ENCODE measurements at places on chromosomes 1 and 21. TPM values are rescaled to one million over a fixed set of nuclear protein-coding genes. Genes with fewer than 3 reads are reported as not detected.
A peak's percentile ranks its signal among the peaks of the same experiment; 100 is the strongest.

Gene AMY1C
- not detected for polyA plus RNA-seq

GRCh38 chr1:154620751-154621150, 12.8 kb upstream of the ADAR start:
- peaks cover 27% of the 10 kb centered on the region for H3K4me1 ChIP-seq
- no peak overlapping the region for H3K4me3 ChIP-seq
- no peak for DNase-seq
- no peak overlapping the region for H3K27ac ChIP-seq
- H3K36me3 ChIP-seq = peaks cover 4% of the 10 kb centered on the region

DNA sequence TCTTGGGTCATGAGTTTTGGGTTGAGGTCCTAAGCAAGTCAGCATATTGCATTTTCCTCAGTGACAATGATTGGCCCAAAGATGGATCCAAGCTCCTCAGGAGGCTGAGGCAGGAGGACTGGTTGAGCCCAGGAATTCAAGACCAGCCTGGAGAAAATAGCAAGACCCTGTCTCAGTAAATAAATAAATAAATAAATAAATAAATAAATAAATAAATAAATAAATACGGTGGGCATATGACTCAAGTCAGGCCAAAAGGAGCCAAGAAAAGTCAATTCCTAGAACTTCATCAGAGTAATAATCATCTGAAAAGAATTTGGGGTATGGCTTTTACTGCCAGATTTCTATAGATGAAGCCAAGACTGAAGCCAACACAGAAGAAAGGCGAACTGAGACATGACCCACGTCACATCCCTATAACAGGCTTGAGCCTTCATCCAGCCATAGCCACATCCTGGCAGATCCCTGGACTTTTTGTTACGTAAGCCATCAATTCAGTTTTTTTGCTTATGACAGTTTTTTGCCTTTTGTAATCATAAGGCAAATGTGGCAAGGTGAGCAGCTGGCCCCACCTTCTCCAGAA, 88.5 kb upstream of the NFASC start:
- H3K4me1 ChIP-seq = no peaks in the 10 kb centered on the region
- no peak for DNase-seq
- H3K36me3 ChIP-seq = no peaks in the 10 kb centered on the region
- no peak overlapping the region for H3K27ac ChIP-seq

Gene BEND5
- 3.9 TPM for polyA plus RNA-seq

Gene F3
- polyA plus RNA-seq = not detected

Gene FOXO6
- not detected for polyA plus RNA-seq

Gene TENT5C
- polyA plus RNA-seq = 7.4 TPM

Gene OLIG2
- not detected for polyA plus RNA-seq

DNA sequence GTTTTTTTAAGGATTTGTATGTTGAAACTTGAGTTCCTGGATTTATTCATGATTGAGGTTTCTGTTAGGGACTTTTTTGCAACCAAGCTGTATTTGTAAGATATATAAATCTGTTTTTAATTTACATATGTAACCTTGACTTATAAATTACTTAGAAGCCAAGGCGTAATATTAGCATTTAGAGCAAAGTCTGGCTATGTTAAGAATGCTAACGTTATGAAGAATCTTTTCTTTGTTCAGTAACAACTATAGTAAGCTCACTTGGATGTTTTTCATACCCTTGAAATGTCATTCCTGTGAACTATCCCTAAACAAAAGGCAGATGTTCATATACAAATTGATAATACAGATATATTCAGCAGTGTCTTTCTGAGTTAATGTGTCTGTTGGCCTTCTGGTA, 155.3 kb downstream of the MAGI3 start:
- H3K36me3 ChIP-seq = no peaks in the 10 kb centered on the region
- peaks cover 4% of the 10 kb centered on the region for H3K27me3 ChIP-seq
- H3K4me3 ChIP-seq = no peak overlapping the region
- no peaks in the 10 kb centered on the region for H3K4me1 ChIP-seq
- DNase-seq = no peak

- DNase-seq = no peak
- peaks cover 34% of the 10 kb centered on the region for H3K4me1 ChIP-seq
- peaks cover 9% of the 10 kb centered on the region for H3K27me3 ChIP-seq
- H3K36me3 ChIP-seq = peaks cover 16% of the 10 kb centered on the region
These were observed 420 bp downstream of the CFAP57 start for GRCh38 chr1:43172527-43172972.

GRCh38 chr1:59703226-59703917, 111.4 kb upstream of the HOOK1 start:
- no peak overlapping the region for H3K27ac ChIP-seq
- H3K27me3 ChIP-seq = peaks cover 2% of the 10 kb centered on the region

GRCh38 chr1:155910621-155911121, 478 bp downstream of the RIT1 start:
- H3K36me3 ChIP-seq = peaks cover 10% of the 10 kb centered on the region
- H3K27ac ChIP-seq = peak overlapping the region; percentile 94
- H3K27me3 ChIP-seq = peaks cover 2% of the 10 kb centered on the region
- DNase-seq = peak; percentile 33

- DNase-seq = no peak
- no peak overlapping the region for H3K27ac ChIP-seq
- H3K36me3 ChIP-seq = no peaks in the 10 kb centered on the region
These were observed 853 bp upstream of the PCSK9 start for GRCh38 chr1:55038552-55038838.
